ENCODE measurements at places on chromosomes 1 and 21.

GRCh38 chr1:10897981-10898728, 101.7 kb upstream of the CASZ1 start:
- DNase-seq = no peak

DNA sequence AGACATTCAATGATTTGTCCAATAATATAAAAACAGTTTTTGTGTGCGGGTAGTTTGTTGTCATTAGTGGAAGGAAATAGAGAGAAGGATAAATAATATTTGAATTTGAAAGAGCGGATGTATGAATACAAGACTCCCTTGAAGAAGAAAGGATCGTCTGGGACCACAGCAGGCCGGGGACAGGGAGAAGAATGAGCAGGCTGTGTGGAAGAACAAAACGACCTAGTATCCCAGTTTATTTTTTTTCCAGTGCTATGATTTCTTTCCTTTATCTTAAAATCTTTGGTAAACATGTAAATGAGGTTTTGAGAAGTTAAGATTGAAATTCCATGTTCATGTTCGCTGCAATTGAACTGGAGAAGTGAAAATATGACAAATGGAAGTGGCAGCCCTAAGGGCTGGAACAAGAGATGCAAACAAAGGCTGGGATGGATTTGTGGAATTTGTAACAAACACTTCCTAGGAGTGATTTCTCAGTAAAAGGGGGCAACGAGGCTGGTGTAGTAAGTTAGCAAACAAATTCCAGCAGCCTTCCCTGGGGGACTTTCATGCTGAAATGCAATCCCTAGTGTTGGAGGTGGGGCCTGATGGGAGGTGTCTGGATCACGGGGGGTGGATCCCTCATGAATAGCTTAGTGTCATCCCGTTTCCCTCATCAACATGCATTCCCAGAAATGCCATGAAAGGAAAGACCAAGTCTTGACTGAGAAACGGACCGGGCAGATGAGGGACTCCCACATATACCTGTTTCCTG, 10.2 kb upstream of the IFI16 start:
- DNase-seq = no peak

GRCh38 chr1:111204201-111204982, 3.9 kb upstream of the DENND2D start:
- DNase-seq = no peak

DNA sequence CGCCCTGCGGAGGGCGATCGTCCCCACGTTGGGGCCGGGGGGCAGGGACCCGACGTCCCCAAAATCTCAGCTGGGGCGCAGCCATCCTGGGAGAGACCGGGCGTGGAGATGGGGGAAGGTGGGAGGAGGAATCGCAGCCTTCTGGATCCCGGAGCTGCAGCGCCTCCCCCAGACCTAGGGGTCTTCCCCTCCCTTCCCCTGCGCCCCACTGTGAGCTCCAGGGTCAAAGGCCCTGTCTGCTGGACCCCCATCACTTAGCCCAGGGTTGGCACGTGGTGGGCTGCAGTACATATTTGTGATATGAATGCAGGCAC, 90.2 kb upstream of the VAMP3 start:
- no peak for DNase-seq

GRCh38 chr1:214939180-214939579, 143.4 kb upstream of the KCNK2 start:
- DNase-seq = no peak

GRCh38 chr1:64167176-64167575, 36.2 kb upstream of the UBE2U start:
- DNase-seq = no peak

DNA sequence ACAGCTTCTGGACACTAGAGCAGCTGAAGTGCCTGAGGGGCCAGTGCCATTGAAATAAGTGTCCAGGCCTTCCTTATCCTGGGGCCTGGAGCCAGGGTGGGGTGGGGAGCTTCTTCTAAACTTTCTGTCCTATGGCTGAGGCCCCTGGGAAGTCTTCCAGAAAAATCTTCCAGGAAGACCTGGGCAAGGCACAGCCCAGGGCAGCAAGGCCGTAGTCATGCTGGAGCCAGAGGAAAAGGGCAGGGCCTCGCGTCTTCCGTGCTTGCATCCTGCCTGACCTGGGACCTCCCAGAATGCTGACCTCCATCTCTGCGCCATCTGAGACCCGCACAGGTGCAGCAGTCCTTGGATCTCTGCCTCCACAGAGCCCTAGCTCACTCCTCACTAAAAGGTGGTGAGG, 96.7 kb upstream of the SLC44A3 start:
- no peak for DNase-seq

GRCh38 chr1:92691925-92692324, 93.0 kb downstream of the EVI5 start:
- no peak for DNase-seq

GRCh38 chr1:204190212-204191211, 5.8 kb downstream of the KISS1 start:
- DNase-seq = no peak

GRCh38 chr1:115668579-115668978, 26.8 kb downstream of the VANGL1 start:
- DNase-seq = no peak

- DNase-seq = no peak
Observed at GRCh38 chr1:160576884-160577283, 2.4 kb downstream of the CD84 start.

DNA sequence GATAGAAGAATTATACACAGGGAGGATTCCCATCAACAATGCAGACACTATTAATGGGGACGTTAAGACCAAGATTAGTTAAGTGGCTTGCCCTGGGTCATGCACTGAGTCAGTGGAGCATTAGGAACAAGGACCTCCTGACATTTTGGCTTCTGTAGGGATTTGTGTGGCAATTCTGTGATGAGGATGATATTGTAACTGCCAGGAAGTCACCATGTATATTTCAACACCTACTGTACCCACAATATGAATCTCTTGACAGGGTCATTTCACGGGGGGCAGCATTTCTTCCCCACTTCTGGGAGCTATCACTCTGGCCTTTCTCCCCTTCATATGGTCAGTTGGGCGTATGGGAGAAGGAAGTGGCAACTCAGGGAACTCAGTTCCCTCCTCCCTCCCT, 134.9 kb downstream of the RUNX1 start:
- no peak for DNase-seq
